CD14-positive monocyte (primary cell): ENCODE measurements at places on chromosomes 16 and 17. TPM values are rescaled to one million over a fixed set of nuclear protein-coding genes. Genes with fewer than 3 reads are reported as not detected.

GRCh38 chr17:13263746-13264145, 245.9 kb upstream of the ELAC2 start:
- no peak for DNase-seq

DNA sequence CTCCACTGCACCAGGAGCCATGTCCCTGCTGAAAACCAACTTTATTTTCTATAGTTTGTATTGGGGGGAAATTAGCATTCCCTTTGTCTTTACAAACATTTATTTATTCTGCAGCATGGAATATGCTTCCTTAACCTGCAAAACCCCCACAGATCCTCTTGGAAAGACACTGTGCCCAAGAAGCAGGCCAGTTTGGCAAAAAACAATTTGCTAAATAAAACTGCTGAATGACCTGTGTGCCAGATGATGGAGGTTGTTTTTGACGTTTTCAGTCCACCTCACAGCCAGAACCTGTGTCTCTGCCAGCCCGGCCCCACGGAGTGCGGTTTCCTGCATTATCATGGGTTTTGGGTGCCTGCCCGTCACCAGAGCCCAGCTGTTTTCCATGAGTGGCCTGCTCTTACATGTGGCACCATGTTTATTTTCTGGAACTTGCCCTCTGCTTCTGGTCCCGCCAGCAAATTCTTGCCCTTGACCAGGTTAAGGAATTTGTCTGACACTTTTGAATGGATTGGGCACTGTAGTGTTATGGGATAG, 26.4 kb downstream of the ORC6 start:
- DNase-seq = no peak

DNA sequence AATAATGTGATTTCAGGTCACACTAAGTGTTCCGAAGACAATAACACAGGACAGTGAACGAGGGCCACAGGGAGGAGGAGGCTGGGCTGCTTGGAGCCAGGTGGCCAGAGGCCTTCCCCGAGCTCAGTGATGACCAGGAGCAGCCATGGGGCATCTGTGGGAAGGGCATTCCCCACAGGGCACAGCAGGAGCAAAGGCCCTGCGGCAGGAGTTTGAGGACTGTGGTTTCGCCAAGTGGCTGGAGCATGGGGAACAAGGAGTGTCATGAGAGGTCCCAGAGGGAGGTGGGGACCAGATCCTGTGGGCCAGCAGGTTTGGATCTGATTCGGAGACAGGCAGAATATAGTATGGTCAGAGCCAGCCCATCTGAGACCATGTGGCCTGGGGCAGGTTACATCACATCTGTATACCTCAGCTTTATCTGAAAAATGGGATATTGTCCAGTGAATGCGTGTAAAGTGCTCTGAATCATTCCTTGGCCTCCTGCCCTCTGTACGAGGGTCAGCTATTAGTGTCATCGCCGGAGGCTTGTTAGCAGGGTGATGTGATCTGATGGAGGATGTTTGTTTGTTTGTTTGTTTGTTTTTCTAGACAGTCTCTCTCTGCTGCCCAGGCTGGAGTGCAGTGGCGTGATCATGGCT, 176.8 kb downstream of the KATNIP start:
- DNase-seq = no peak

DNA sequence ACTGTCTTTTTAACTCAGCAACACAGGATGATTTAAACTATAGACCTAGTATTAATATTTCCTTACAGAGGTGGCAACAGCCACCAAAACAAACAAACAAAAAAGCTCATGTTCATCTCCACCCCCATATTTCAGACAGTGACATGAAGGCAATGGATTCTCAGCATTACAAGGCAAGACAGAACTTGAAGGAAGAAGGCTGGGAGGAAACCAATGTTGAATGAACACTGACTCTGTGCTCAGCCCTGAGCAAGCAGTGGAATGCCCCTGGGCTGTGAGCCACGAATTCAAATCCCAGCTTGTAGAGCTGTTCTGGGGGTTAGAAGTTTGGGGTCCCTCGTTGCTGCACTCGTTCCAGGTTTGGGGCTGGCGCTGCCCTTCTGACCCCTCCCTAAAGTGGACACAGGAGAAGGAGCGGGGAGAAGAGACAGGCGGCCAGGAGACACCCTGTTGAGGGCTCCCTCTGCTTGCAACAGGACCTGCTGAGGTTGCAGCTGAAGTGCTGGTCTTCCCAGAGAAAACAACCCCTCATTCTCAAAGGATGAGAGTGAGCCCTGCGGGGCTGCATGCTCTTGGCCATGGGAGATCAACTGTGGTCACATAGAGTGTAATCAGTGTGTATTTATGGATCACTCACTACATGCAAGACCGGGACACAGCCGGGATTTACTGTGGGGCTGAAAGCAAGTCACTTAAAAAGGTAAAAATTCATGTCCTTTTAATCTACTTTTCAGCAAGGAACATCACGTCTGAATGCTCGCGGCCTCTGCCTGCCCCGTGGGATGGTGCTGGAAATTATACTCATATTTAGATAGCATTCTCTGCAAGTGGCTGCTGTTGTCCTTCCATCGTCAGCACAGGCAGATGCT, 34.3 kb downstream of the MYH3 start:
- no peak for DNase-seq

GRCh38 chr17:31158746-31159377, 64.1 kb downstream of the NF1 start:
- DNase-seq = no peak

GRCh38 chr17:57403236-57403635, 146.9 kb downstream of the MSI2 start:
- no peak for DNase-seq

- DNase-seq = no peak
These were observed 9.7 kb downstream of the DYNLL2 start for GRCh38 chr17:58092797-58093385.

GRCh38 chr16:23330583-23331249, 28.6 kb downstream of the SCNN1B start:
- no peak for DNase-seq

- no peak for DNase-seq
These were observed 53.2 kb downstream of the BANP start for GRCh38 chr16:88004391-88004790.

DNA sequence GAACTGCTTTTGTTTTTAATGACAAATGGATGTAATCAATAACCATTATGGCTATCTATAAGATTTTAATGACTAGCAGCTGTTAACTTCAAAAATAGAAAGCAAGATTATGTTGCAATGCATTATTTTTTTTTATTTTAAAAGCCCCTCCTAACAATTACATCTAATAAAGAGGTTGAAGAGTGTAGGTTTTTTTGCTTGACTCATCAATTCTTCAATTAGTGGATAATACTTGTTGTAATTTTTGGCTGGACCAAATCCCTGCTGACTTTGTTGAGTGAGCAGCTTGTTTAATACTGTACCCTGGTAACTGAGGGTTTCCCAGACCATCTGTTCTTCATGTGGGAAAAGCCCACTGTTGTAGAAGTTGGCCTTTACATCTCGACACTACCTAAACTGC, 24.2 kb downstream of the KRT25 start:
- no peak for DNase-seq

GRCh38 chr17:199191-199604, 17.7 kb upstream of the DOC2B start:
- no peak for DNase-seq

DNA sequence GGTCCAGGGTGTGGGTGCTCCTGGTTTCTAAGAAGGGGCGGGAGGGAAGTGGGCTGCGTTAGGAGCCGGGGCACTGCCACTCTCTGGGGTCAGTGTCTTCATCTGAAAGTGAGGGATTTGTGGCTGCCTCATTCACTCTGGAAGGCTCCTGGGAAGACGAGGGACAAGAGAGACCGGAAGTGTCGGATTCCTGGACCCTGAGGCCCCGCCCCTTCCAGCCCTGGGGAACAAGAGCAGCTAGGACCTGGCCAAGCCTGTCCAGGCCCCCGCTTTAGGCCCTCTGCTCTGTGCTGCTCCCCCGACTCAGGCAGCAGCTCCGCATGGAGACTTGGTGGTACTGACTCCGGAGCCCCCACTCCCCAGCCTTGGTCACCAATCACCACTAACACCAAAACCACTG, 6.5 kb downstream of the LGALS3BP start:
- DNase-seq = no peak

- DNase-seq = no peak
These were observed 31.5 kb upstream of the NOL11 start for GRCh38 chr17:67686241-67686640.

- no peak for DNase-seq
These were observed 65.8 kb downstream of the RGS9 start for GRCh38 chr17:65202844-65203571.

DNA sequence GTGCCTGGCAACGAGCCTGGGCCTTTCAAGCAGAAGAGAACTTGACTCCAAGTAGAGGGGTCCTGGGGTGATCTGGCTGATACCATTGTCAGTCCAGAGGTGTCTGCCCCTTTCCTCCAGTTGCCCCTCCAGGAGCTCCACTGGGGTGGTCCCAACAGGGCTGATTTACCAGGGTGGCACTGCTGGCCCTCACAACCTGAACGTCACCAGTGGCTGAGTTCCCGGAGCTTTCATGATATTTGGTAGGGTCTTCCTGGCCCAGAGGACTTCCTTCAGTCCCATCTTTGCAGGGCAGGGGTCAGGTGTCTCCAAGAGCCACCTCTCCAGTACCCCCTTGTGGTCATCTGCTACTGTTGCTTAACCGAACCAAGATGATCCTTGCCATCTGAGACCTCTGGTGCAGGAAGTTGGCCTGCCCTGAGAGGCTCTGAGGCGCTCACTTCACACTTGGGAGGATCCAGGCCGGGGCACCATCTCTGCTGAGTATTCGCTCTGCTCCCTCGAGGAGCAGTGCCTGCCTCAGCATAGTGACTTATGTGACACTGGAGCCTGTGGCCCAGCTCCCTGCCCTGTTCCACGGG, 3.5 kb downstream of the LIMD2 start:
- peak; percentile 38 for DNase-seq

GRCh38 chr16:58448890-58449289, 51.1 kb upstream of the NDRG4 start:
- DNase-seq = no peak

- no peak for DNase-seq
These were observed 5.5 kb downstream of the MYH1 start for GRCh38 chr17:10512856-10513255.

GRCh38 chr16:4290236-4290830, 17.5 kb upstream of the TFAP4 start:
- no peak for DNase-seq

DNA sequence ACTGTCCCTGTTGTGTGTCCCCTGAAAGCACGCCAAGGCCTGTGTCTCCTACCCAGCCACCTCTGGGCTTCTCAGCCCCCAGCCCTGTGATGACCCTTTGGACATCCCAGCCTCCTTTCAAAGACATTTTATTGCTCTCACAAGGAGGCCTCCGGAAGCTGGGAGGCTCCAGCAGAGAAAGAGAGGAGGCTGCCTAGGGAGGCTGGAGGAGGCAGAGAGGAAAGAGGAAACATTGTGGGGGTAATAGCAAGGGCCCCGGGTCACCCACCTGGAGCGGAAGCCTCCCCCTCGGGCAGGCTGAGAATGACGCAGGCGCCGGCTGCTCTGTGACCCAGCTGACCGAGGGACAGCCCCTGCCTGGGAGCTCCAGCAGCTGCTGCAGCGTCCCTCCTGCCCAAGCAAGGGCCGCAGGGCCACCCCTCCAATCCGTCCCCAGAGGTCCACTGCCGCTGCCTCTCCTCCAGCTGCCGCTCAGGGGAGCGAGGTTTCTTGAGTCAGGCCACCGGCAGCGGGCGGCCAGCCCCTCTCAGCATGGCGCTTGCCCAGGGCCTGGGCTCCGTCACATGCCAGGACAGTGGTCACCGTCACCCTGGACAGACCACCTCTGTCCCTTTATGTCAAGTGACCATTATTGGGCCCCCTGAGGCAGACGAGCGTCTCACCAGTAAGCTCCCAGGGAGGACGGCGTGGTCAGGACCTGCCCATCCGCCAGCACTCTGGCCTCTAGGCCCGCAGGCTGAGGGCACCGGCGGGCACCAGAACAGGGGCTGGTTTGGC, 29.3 kb downstream of the ACTG1 start:
- DNase-seq = peak; percentile 73

GRCh38 chr16:12614662-12615278, 188.9 kb downstream of the CPPED1 start:
- no peak for DNase-seq

DNA sequence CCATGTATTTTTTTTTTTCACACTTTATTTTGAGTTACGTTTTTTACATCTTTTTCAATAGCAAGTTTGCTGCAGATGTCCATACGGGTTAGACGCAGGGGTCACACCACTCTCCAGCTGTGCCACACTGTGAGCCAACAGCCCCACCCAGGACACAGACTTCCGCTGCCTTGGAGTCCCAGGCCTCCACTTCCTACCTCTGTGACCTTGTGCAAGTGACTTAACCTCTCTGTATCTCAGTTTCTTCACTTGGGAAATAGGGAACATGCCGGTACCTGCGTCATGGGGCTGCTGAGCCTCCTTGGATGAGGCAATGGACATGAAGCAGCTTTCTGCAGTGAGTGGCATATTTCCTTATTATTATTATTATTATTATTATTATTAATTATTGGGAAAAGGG, 3.3 kb upstream of the PITPNA start:
- DNase-seq = peak; percentile 66

DNA sequence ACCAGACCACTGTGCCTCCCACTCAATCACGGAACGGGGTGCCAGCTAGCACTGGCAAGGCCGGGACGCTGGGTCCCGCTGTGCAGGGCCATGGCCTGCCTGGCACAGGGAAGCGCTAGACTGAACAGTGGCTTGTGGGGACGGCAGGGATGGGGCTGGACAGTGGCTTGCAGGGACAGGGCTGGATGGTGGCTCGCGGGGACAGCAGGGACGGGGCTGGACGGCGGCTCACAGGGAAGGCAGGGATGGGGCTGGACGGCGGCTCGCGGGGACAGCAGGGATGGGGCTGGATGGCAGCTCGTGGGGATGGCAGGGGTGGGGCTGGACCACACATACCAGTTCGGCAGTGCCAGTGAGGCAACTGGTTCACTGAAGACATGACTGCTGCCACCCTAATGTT, 32.6 kb downstream of the LMF1 start:
- no peak for DNase-seq

GRCh38 chr17:82023447-82024241, 539 bp downstream of the LRRC45 start:
- no peak for DNase-seq

GRCh38 chr17:66724581-66725341, 110.2 kb upstream of the CACNG5 start:
- DNase-seq = no peak

DNA sequence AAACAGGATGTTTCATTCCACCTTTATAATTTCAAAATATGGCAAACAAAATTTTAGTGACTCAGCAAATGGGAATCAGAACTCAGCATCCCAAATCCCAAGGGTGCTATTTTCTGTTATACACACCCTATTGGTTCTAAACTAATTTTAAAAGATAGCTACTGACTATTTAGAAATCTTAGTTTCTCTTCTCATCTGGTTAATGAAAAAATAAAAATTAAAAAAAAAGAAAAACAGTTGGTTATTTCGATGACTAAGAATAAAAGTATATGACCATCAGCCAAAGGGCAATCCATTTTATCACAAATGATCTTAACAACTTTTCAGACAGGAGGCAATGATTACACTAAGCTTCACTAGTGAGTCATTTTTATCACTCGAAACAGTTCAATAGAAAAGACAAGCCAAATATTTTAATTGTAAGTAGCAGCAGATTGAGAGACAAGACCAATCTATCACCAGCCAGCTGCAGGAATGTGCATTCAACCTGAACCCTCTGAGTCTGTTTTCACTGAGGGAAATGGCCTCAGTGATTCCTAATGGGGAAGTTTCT, 15.2 kb downstream of the PHLPP2 start:
- DNase-seq = no peak

GRCh38 chr17:71511266-71511995, 609.4 kb upstream of the SOX9 start:
- DNase-seq = no peak

GRCh38 chr17:65163990-65164495, 26.9 kb downstream of the RGS9 start:
- no peak for DNase-seq

The WIPI1 gene
- 19.9 TPM for polyA plus RNA-seq

The ZMYND15 gene
- 9.0 and 13.6 TPM in 2 replicates for polyA plus RNA-seq

The PRSS33 gene
- polyA plus RNA-seq = 0.05 and 0.09 TPM in 2 replicates

The KCTD13 gene
- polyA plus RNA-seq = 36.6 and 58.1 TPM in 2 replicates

The CIBAR2 gene
- not detected in 2 replicates for polyA plus RNA-seq
